ENCODE measurements at places on chromosomes 2 and 18.

- DNase-seq: no peak
Measured at GRCh38 chr2:57333221-57333620, 713.4 kb upstream of the VRK2 start.

DNA sequence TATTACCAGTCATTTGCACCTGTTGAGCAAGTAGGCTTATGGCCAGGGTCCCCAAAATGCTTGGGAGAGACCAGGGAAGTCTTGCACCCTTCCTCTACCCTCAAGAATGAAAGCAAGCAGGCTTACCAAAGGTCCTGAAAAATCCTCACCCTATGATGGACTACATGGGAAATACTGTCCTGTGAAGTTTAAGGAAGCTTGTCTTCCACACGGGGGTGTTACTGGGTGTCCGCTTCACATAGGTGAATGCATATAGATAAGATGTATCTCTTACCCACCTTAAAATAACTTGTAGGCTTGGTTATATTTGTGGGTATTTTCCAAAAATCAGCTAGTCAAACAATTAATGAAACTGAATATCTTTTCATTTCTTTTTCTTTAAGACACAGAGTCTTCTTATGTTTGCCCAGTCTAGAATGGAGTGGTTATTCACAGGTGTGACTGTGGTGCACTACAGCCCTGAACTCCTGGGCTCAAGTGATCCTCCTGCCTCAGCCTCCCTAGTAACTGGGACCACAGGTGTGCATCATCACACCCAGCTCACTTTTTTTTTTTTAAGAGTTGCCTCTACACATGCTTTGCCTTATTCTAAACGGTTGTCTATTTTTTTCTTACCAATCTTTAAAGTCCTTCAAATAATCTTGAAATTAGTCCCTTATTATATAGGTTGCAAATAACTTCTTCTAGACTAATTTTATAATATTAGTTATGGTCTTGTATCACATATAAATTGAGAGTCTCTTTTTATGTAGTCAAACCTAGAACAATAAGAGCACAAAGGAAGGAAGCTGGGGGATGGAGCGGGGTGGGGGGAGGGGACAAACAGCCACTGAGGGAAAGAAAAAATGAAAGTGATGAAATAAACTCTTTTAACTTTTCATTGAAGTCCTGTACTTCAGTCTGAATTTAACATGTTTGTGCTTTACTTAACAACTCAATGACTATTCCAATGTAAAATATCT is 49.0 kb downstream of the CERKL start:
- no peak for DNase-seq

DNA sequence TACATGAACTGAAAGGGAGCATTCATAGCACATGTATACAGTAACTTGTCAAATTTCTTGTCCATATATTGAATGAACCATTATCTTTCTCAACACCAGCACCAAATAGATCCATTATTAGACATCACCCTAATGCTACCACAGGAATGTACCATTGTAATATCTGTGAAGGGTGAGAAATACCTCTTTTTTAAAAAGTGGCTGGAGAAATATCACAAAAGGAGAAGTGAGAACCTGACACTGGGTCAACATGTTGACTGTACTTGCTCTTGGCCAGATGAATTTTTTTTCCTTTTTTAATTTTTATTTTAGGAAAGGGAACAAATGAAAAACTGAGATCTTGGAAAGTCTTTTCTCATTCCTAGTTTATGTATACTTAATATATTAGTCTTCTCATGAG is 63.5 kb downstream of the CAVIN2 start:
- no peak for DNase-seq

- no peak for DNase-seq
Measured at GRCh38 chr2:188430705-188431104, 139.0 kb downstream of the GULP1 start.

DNA sequence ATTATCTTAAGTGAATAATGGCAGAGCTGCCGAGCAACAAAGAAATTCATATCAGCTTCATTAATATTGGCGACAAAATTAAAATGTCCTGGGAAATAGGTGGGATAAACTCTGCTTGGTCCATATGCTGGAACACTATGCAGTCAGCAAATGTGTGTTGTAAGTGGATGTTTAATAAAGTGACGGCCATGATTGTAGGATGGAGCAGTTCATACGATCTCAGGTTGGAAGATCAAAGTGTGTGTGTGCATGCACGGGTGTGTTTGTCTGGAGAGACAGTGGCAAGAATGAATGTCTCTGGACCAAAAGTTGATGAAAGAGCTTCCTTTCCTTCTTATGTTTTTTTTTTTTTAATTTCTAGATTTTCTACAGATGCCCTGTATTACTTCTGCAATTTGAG is 14.8 kb downstream of the TWIST2 start:
- no peak for DNase-seq

DNA sequence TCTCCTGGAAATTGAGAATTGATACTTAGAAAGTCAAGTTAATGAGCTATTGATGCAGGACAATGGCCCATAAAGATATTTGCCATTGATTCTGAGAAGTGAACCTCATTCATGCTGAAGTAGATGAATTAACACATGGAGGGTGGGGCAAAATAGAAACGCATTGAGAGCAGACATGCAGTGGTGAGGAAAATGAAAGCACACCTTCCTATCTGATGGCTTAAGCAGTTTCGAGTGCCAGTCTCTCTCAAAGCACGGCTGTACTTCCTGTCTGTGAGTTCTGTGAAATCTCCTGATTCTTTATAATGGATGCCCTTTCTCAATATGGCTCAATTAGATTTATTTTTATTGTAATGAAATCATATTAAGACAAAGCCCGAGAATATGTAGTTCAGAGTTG is 247.0 kb downstream of the TMX3 start:
- no peak for DNase-seq

DNA sequence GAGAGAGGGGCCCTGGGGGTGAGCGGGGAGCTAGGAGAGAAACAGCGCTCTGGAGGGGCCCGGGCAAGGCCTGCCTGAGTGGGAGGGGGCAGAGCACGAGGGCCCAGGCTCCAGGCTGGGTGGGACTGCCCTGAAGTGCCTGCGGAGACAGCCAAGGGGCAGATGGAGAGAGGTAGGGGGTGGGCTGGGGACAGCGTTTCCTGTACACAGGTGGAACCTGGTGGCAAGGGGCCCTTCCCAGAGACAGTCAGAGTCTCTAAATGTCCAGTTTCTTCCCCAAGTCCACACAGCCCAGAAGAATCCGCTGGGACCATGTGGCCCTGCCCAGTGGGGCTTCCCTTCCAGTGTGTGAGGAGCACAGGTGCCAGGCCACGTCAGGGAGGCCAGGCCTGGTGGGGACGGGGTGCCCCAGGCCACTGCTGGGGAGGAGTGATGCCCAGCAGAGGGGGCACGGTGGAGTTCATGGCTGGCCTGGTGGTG is 1.7 kb upstream of the GPR35 start:
- DNase-seq: no peak

DNA sequence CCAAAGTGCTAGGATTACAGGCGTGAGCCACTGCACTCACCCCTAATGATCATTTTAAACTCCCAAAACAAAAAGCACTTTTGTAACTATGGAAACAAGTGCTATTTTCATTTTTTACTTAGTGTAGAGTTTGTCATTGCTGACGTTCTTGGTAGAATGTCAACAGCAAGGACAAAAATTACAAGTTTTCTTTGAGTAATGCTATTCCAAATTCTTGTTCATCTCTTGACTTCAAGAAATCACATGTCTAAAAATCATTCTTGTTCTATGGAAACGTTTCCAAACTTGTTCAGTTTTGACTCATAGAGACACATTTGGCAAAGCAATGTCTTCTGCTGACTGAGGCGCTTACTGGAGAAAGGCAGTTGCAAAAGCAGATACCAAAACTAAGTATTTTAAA is 82.6 kb downstream of the MBP start:
- DNase-seq: no peak

- DNase-seq: no peak
Measured at GRCh38 chr2:134800341-134800740, 38.1 kb upstream of the ACMSD start.

All from NCI-H1436 (cell line).